ENCODE measurements at places on chromosomes 5 and 9. TPM values are rescaled to one million over a fixed set of nuclear protein-coding genes. Genes with fewer than 3 reads are reported as not detected.

The DMRT3 gene
- total RNA-seq, result 2.5 TPM

The CDH12 gene
- not detected for total RNA-seq

The MEF2C gene
- 78.6 TPM for total RNA-seq

The PALM2AKAP2 gene
- total RNA-seq, result 12.0 TPM

The ABHD17B gene
- 34.3 TPM for total RNA-seq

The ACOT12 gene
- total RNA-seq, result not detected

The IFNA21 gene
- total RNA-seq, result not detected

The FRMPD1 gene
- total RNA-seq, result 0.13 TPM

- no peak for DNase-seq
These were observed 70.4 kb downstream of the COL23A1 start for GRCh38 chr5:178519804-178520203.

- DNase-seq, result no peak
These were observed 72.0 kb upstream of the C9orf72 start for GRCh38 chr9:27645161-27645840.

GRCh38 chr5:135376961-135377624 lies 21.9 kb downstream of the MACROH2A1 start:
- DNase-seq, result no peak

DNA sequence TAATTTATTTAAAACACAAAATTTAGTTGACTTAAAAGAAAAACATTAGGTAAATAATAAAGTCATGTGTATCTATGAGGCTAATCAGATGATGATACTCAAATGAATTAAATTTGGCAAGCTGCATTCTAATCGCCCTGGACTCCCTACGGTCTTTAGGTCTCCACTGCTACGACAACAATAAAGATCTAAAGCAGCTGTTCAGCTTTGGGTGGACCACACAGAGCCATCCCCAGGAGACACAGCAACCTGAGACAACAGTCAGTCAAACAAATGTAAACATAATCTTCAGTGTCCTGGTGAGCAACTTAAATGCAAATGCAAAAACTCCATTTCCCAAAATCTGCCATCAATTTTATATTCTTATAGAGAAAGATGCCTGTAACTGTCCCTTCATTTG lies 65.5 kb downstream of the MCTP1 start:
- DNase-seq, result no peak

DNA sequence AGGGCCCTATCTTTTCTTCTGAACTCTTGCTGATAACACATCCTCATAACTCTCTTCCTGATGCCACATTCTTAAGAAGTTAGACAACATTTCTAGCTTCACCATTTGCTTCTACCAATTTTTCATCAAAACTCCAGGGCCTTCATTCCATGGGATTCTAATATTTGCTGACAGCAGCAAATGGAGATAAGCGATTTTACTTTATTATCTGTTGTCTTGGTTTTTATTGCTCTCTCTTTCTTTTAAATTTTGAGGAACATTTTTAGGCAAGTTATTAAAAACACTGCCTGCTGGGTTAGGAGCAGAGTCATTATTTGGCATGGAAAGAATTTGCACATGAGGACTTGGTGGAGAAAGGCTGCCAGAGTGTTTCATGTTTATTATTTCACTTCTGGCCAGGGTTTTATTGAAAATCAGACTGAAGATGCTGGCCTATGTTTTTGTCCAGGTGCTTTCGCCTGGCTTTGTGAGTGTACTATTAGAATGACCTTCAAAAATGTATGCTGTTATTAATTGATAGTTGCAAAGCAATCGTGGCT lies 27.7 kb downstream of the NSG2 start:
- DNase-seq, result no peak

- DNase-seq, result no peak
These were observed 2.4 kb downstream of the ANKRD31 start for GRCh38 chr5:75234251-75234650.

DNA sequence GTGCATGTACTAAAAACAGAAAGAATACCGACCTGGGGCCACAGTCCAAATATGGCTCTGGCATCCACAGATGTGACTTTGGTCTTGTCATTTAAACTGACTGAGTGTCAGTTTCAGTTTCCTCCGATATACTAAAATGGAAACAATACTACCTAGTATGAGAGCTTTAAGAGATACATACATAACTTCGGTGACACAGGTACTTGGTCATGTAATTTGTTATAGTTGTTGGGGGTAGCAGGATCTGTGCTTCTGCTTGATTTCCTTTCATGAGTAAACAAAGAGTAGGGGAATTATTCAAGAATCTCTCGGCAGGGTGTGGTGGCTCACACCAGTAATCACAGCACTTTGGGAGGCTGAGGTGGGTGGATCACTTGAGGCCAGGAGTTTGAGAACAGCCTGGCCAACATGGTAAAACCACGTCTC lies 32.1 kb downstream of the MTMR12 start:
- no peak for DNase-seq

GRCh38 chr5:106397700-106398099 lies 1273.0 kb downstream of the EFNA5 start:
- no peak for DNase-seq

GRCh38 chr5:178496642-178497041 lies 93.6 kb downstream of the COL23A1 start:
- DNase-seq, result no peak

DNA sequence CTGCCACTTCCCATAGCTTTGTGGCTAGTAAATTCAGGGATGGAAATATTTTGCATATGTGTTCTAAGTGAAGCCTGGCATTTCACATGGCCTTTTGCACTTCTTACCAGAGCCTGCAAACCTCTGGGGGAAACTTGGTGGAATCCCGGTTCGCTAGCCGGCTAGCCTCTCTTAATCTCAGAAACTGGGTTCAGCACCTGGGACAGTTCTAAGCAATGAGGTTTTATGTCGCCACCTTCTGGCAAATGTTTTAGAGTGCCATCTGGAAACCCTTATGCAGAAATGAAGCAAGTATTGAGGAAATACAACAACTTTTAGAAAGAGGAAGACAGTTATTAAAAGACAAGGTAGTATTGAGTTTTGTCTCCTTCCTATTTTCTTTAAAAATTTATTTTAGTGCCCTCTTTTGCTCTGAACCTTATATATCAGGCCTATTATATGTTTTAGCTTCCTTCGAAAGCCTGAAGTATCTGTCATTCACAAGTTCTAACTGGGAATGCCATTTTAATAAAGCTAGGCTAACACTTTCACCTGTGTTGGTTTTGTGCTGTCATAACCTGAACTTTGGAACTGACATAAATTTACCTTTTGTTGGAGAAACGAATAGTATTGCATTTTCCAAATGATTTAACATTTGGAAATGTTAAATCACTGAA lies 963 bp upstream of the HTR1A start:
- DNase-seq, result peak; percentile 20

DNA sequence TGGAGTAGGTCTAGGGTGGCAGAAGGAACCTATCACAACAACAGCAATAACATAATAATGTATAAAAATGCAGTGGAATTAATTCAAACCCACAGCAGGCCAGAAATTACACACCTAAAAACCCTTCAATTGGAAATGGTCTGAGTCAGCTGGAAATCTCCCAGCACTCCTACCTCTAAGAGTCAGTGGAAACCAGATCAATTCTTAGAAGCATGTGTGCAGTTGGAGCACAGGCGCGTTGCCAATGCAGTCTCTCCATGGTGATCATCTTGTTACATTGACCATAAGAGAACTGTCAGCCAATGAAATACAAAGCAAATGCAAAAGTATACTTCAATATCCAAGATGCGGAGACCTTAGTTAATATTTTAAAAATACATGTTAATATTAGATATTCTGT lies 15.1 kb upstream of the CSNK1G3 start:
- peak; percentile 15 for DNase-seq

- no peak for DNase-seq
These were observed 50.9 kb downstream of the GPR107 start for GRCh38 chr9:130104491-130105193.

GRCh38 chr9:107732781-107733522 lies 243.4 kb upstream of the KLF4 start:
- peak; percentile 82 for DNase-seq

Measured in thyroid gland (tissue), 4 donors.